ENCODE measurements at places on chromosomes 13 and 19. TPM values are rescaled to one million over a fixed set of nuclear protein-coding genes. Genes with fewer than 3 reads are reported as not detected.

DNA sequence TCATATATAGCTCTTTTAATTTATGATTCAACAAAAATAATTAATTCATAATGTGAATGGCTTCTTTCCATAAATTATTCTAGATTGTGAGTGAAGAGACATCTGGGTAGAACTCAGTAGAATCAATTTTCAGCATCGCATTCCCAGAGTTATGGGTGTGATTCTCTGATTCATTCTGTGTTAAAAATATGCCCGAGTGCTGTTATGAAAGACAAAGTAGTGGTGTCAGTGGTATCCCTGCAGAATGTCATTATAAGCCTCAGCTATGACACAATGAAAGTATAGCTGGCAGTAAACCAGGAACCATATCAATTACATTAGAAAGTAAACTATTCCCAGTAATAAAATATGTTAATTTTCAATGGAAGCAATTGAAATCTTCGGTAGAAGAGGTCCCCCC, 480.5 kb upstream of the SLITRK1 start:
- no peak overlapping the region for H3K27ac ChIP-seq
- no peaks in the 10 kb centered on the region for H3K27me3 ChIP-seq
- no peaks in the 10 kb centered on the region for H3K4me1 ChIP-seq
- no peak overlapping the region for H3K4me3 ChIP-seq

DNA sequence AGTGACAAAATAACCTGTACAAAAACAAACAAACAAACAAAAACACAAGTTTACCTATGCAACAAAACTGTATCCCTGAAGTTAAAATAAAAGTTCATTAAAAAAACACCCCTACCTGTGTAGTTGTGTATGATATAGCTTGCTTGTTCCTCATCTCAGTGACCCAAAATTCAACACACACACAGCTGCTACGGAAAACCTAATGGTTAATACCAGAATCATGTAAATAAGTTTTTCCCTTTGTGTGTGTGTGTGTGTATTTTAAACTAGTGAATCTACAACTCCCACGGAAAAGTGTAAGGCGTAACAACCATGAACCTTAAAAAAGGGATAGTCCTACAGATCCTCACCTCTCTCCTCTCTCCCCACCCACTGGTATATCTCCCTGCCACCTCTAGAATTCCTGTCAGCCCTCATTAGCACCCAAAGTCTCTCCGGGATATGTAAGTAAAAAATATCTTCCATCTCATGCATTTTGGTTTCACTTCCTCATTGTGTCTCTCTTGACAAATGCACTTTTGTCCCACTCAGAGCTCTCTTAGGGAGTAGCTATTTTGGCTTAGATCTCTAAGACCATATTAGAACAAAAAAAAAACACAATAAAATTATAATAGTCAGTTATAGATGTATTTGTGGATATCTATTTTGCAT, 2236.5 kb downstream of the PCDH9 start:
- H3K4me1 ChIP-seq, result no peaks in the 10 kb centered on the region
- no peak overlapping the region for H3K4me3 ChIP-seq
- no peaks in the 10 kb centered on the region for H3K27me3 ChIP-seq

GRCh38 chr19:33376941-33377557, 3.5 kb downstream of the CEBPG start:
- H3K27me3 ChIP-seq, result no peaks in the 10 kb centered on the region
- H3K4me1 ChIP-seq, result peaks cover 37% of the 10 kb centered on the region
- H3K4me3 ChIP-seq, result peak overlapping the region; percentile 3
- peaks cover 20% of the 10 kb centered on the region for H3K36me3 ChIP-seq
- no peak for DNase-seq

DNA sequence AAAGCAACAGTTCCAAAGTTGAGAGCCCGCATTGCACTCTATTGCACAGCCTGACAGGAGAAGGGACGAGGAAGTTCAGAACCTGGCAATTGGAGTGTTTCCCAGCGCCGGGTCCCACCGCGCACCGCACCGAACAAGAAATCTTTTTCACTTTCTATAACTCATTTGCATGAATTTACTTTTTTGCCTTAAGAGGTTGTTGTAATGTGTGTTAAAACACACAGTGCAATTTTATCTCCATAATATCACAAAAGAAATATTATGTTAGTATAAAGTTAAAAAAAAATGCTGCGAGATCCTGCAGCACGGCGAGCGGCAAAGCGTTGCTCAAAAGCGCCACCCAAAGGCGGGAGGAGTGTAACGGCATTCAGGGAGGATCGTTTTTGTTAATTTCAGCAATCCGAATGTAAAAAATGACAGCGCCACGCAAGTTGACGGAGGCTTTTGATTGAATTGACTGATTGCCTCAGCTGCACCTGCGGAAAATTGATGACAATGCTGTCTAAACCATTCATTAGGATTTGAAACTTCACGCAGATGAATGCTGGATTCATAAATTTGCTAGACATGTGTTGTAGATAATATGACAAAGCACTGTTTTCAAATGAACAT, 303.6 kb upstream of the ZNF507 start:
- H3K27me3 ChIP-seq, result peaks cover 3% of the 10 kb centered on the region
- no peak for DNase-seq
- H3K36me3 ChIP-seq, result no peaks in the 10 kb centered on the region
- H3K27ac ChIP-seq, result no peak overlapping the region
- no peak overlapping the region for H3K4me3 ChIP-seq
- H3K4me1 ChIP-seq, result peaks cover 5% of the 10 kb centered on the region

DNA sequence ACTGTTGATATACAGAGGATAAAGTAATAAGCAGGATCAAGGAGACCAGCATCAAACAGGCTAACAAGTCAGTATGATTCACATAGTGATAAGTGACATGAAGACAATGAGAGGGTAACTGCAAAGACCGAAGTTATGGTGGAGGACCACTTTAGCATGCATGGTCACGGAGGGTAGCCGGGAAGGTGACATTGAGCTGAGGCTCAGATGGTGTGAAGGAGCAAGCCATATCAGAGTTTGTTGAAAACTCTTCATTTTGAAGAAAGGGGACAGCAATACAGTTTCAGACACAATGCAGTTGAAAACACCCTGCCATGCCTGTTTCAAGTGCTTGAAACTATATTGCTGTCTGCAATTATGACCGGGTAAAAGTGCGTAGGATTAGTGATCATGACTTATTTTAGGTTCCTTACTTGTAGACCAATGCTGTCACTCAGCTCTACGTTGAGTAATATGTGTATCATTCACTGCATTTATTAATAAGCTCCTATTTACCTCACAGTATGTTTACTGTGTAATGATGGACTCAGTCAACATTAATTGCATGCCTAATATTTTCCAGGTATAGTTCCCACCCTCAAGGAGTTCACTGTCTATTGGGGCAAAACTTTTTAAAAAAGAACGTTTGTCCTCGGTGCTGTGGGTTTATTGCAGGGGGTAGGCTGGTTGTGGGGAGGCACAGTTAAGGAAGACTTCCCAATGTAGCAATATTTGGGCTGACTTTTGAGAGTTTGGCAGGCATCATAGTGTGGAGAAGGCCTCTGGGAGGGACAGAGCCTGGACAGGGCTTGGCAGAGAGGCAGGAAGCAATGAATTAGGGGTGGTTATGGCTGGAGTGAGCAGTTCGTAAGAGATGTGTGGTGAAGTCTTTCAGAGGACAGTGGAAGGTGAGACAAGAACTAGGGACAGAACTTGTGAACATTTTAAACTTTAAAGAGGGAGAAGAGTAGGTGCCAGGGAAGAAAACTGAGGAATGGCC, 3.2 kb downstream of the UBAC2 start:
- no peaks in the 10 kb centered on the region for H3K27me3 ChIP-seq
- peaks cover 17% of the 10 kb centered on the region for H3K36me3 ChIP-seq
- H3K4me1 ChIP-seq, result peaks cover 69% of the 10 kb centered on the region
- peak overlapping the region; percentile 73 for H3K4me3 ChIP-seq
- H3K27ac ChIP-seq, result peak overlapping the region; percentile 62

Gene C19orf67
- not detected for polyA plus RNA-seq
